ENCODE measurements at places on chromosomes 4 and X.

- DNase-seq: no peak
Measured at GRCh38 chr4:2866891-2867290, 23.2 kb downstream of the ADD1 start.

GRCh38 chr4:3387943-3388361, 53.8 kb upstream of the HGFAC start:
- DNase-seq: no peak

DNA sequence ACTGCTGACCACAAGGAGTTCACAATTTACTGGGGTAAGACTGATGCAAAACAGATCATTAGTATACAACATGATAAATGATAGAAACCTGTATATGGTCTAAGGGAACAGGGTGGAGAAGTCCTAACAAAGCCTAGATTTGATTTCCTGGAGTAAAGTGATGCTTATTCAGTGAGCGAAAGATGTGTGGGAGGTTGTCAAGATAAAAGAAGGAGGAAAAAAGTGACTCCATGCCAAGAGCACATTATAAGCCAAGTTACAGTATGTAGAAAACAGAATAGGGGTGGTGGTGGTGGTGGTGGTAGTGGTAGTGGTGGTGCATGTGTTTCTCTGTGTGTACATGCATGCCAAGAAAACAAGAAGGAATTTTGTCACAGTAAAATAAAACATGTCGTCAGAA, 325.2 kb downstream of the MAPK10 start:
- no peak for DNase-seq

GRCh38 chr4:119049342-119049741, 86.3 kb upstream of the MYOZ2 start:
- DNase-seq: no peak

Measured in HuH-7 (cell line).